ENCODE measurements at places on chromosomes 7 and 10.
A peak's percentile ranks its signal among the peaks of the same experiment; 100 is the strongest.

- H3K4me1 ChIP-seq = peaks cover 2% of the 10 kb centered on the region
- H3K4me3 ChIP-seq = no peak overlapping the region
- peak; percentile 21 for DNase-seq
- H3K36me3 ChIP-seq = peaks cover 11% of the 10 kb centered on the region
These were observed 93.2 kb downstream of the ADK start for GRCh38 chr10:74244097-74244685.

DNA sequence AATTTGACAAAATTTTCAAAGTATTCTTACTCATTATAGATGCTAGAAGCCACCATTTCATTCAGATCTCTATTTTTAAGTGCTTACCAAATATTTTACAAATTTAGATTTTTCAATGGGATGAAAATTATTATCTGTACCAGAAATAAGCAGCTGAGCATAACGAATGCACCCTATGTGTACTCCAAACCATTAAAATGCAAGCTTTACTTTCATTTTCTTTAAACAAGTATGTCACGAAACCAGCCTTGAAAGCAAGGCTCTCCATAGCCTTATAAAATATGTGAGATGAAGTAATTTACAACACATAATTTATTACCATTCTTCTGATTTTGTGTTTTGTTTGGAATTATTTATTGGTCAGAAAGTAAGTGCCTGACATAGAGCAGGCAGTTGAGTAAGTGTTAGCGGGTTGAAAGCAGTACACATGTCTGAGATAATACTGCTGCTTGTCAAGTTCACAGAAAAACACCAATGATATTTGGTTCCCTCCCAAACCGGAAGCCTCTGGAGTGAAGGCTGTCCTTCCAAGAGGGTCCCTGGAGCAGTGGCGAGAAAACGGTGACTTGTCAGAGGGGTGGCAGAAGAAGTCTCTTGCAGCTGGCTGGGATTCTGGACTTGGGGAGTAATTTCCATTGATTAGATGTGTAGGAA, 322.7 kb upstream of the PFKP start:
- H3K27me3 ChIP-seq = no peaks in the 10 kb centered on the region
- no peak overlapping the region for H3K27ac ChIP-seq
- H3K4me3 ChIP-seq = no peak overlapping the region
- H3K4me1 ChIP-seq = no peaks in the 10 kb centered on the region
- H3K36me3 ChIP-seq = no peaks in the 10 kb centered on the region

DNA sequence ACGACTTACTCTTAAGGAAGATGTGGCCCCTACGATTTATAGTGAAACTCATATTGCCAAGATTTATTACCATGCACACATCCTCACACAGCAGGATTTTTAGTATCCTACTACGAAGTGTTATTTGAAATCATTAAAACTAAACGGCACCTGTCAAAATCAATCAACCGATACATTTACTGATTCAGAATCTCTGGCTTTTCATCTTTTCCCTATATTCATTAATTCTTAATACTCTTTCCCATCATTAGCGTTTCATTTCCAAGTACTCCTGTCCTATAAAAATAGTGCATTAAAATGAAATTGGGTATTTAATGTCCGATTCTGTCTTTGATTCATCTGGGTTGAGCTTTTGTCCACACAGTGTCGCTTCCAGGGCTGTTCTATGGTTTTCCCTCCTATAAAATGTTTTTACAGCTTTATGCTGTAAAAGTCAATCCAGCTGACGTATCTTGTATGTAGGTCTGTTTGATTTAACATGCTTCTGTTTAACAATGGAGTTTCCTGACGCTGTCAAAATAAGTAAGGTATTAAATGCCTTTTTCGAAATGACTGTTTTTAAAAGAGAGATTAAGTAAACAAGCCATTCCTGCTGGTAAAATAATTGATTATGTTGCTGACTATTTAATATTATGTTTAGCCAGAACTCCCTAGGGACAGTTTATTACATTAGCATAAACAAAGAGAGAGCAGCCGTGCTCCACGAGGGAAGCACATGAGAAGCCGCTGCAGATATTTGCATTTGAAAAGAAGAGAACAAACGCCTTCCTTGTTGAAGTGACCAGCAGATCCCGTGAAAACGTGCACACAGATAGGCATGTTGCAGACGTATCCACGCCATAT, 22.3 kb upstream of the SFMBT2 start:
- H3K27ac ChIP-seq = no peak overlapping the region
- no peak for DNase-seq
- H3K4me1 ChIP-seq = no peaks in the 10 kb centered on the region
- H3K4me3 ChIP-seq = no peak overlapping the region

DNA sequence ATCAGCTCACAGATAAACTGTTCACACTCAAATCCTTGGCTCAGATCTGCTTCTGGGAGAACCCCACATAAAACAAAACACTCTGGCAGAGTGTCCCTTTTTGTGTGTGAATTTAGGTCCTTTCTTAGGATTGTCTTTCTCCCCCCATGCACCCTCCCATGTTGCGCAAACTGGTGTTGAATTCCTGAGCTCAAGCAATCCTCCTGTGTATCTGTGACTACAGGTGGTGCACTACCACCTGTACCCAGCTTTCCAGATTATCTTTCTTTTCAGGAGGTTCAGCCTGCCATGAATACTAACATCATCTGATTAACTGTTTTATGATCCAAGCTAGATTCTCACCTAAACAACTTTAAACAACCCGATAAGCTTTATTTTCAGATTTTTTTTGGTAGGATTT, 177.6 kb upstream of the CSTF2T start:
- no peaks in the 10 kb centered on the region for H3K27me3 ChIP-seq
- no peaks in the 10 kb centered on the region for H3K4me1 ChIP-seq
- no peak for DNase-seq
- no peak overlapping the region for H3K27ac ChIP-seq

DNA sequence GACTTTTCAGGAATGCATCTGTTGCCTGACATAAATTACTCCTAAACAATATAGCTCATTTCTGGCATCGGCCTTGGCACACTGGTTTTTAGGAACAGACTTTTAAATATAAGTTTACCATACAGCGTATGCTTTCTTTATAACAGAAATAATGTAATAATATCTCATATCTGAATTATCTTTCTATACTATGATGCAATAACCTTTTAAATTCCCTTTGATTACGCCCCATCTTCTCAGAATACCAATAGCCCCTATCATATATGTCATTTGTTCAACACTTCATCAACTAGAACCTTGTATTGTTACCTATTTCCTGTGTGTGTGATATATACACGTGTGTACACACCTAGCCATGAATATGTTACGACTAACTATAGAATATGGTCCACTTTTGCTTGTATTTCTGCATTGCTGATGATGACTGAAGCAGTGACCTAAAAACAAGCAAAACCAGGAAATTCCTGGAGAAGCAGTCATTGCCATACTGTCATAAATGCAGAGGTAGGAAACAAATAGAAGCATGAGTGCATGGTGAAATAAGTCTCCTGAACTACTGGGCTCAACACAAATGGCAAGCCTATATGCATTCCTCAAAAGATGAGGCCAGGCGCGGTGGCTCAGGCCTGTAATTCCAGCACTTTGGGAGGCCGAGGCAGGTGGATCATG, 618.4 kb upstream of the NRP1 start:
- no peaks in the 10 kb centered on the region for H3K27me3 ChIP-seq
- H3K4me3 ChIP-seq = no peak overlapping the region
- no peak for DNase-seq

DNA sequence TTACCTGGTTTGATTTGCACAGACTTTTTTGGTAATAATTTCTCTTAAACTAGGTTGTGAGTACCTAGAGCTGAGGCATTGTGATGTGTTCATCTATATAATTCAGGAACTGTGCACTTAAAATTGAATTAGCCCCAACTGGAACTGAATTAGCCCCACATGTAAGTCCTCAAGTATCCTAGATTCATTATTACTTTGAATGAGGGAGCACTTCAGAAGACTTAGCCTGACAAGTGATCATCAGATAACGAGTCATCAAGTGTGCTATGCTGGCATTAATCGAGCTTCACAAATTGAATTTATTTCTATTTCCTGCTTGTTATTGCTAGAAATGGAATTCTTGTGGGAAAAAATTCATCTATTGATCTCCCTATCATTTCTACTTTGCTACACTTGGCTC, 323.4 kb upstream of the SEMA3D start:
- H3K4me3 ChIP-seq = no peak overlapping the region
- no peaks in the 10 kb centered on the region for H3K36me3 ChIP-seq
- no peak overlapping the region for H3K27ac ChIP-seq
- no peak for DNase-seq
- H3K4me1 ChIP-seq = no peaks in the 10 kb centered on the region
- H3K27me3 ChIP-seq = no peaks in the 10 kb centered on the region

DNA sequence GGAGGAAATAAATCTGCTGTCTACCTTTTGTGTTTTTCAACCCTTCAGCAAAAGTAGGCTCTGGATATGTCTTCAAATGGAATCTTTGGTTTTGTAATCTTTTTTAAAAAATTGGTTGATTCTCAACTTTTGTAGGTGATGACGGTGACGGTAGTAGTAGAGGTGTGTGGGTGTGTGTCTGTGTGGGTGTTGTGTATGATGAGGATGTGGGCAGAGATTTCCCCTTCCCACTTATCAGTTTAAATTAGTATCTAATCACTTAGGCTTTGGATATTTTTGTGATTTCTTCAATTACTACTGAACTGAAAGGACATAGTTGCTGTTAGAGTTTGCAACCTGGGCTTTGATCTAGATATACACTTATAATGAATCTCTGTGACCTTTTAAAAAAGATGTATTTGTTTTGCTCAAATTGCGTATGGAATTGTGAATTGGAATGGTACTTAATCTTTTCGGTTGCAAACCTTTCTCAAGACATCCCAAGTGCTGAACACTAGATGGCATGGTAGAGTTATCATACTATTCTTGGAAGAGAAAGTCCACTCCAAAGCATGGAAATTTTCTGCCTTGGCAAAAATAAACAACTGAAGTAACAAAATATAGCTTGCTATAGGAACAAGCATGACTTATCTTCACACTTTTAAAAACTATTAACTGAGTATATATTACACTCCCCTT, 51.9 kb upstream of the A1CF start:
- no peaks in the 10 kb centered on the region for H3K36me3 ChIP-seq
- H3K27me3 ChIP-seq = no peaks in the 10 kb centered on the region
- H3K4me1 ChIP-seq = no peaks in the 10 kb centered on the region
- no peak overlapping the region for H3K4me3 ChIP-seq
- peak; percentile 46 for DNase-seq

DNA sequence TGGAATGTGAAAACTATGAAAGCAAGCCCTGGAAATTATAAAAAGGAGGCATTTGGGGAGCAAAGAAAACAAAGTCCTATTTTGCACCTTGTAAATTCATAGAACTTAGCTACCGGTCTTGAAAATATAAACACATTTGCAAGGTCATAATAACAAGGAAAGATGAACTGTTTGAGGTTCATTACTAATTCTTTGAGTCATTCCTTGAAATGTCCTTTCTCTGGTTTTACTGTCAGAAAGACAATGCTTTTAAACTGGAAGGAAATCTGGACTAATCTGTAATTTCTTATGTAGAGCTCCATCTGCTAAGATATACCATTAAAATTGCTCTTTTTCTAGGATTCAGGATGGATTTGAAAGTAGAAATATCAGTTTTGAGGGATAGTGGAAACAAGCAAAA, 1.4 kb downstream of the ERLIN1 start:
- H3K27me3 ChIP-seq = no peaks in the 10 kb centered on the region
- peak overlapping the region; percentile 97 for H3K4me3 ChIP-seq
- H3K36me3 ChIP-seq = peaks cover 3% of the 10 kb centered on the region
- peak overlapping the region; percentile 98 for H3K27ac ChIP-seq

GRCh38 chr10:130079614-130080460, 30.8 kb downstream of the C10orf143 start:
- no peaks in the 10 kb centered on the region for H3K36me3 ChIP-seq
- H3K27ac ChIP-seq = no peak overlapping the region
- H3K27me3 ChIP-seq = no peaks in the 10 kb centered on the region

- H3K36me3 ChIP-seq = no peaks in the 10 kb centered on the region
- H3K27ac ChIP-seq = no peak overlapping the region
- no peaks in the 10 kb centered on the region for H3K27me3 ChIP-seq
- H3K4me3 ChIP-seq = no peak overlapping the region
- no peak for DNase-seq
These were observed 23.8 kb upstream of the STARD3NL start for GRCh38 chr7:38154278-38154677.

DNA sequence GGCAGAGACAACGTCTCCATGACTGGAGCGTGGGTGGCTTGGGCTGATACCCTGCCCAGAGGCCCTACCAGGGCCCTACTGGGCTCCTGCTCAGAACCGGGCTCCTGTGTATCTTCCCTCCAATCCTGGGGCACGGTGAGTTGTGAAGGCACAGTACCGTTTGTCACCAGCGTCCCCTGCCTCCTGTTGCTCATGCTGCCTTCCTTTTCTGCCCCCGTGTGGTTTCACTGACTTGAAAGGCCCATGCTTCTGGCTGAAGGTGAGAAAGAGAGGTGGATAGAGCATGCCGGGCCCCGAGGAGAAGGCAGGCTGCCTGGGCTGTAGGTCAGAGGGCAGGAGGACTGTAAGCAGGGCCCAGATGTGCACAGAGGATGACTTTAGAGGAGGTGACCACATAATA, 9.1 kb upstream of the DMBT1 start:
- H3K4me1 ChIP-seq = peaks cover 67% of the 10 kb centered on the region
- no peak overlapping the region for H3K4me3 ChIP-seq
- no peak overlapping the region for H3K27ac ChIP-seq
- no peaks in the 10 kb centered on the region for H3K27me3 ChIP-seq
- no peak for DNase-seq
- no peaks in the 10 kb centered on the region for H3K36me3 ChIP-seq

DNA sequence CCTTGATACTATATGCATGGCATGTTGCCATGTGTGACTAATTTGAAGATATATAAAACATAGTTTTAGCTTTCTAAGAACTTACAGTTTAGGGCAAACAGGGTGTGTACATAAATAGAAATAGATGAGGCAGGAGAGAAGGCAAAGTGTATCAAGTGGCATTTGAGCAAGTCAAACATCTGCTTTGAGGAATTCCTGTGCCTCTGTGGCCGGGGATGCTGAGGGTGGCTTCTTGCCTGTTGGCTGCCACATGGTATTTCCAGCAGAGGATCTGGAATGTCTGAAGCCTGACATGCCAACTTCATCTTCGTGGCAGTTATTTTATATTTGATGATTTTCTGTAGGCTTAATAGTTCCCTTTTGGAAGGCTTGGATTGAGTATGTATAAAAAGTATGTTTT, 6.0 kb downstream of the SSBP1 start:
- H3K36me3 ChIP-seq = peaks cover 59% of the 10 kb centered on the region
- H3K4me1 ChIP-seq = no peaks in the 10 kb centered on the region
- no peak for DNase-seq
- H3K27ac ChIP-seq = no peak overlapping the region

GRCh38 chr10:76962851-76963250, 674.8 kb downstream of the KCNMA1 start:
- no peaks in the 10 kb centered on the region for H3K36me3 ChIP-seq
- no peaks in the 10 kb centered on the region for H3K27me3 ChIP-seq
- no peaks in the 10 kb centered on the region for H3K4me1 ChIP-seq
- H3K4me3 ChIP-seq = no peak overlapping the region
- no peak overlapping the region for H3K27ac ChIP-seq

GRCh38 chr7:83457022-83457892, 191.7 kb downstream of the SEMA3E start:
- H3K4me1 ChIP-seq = no peaks in the 10 kb centered on the region
- H3K36me3 ChIP-seq = no peaks in the 10 kb centered on the region
- no peak for DNase-seq
- no peak overlapping the region for H3K4me3 ChIP-seq
- H3K27me3 ChIP-seq = no peaks in the 10 kb centered on the region
